ENCODE measurements at places on chromosomes 3 and 15. TPM values are rescaled to one million over a fixed set of nuclear protein-coding genes. Genes with fewer than 3 reads are reported as not detected.

WDR93 gene
- polyA plus RNA-seq = 0.39 TPM

FRMD5 gene
- polyA plus RNA-seq = 14.7 TPM

ZNF501 gene
- polyA plus RNA-seq = 0.20 TPM

SMC4 gene
- 32.9 TPM for polyA plus RNA-seq

TRIM42 gene
- not detected for polyA plus RNA-seq

KLHL6 gene
- polyA plus RNA-seq = not detected

CD96 gene
- polyA plus RNA-seq = not detected

SKOR1 gene
- 26.2 TPM for polyA plus RNA-seq

MOBP gene
- polyA plus RNA-seq = 2.7 TPM

SAMD7 gene
- not detected for polyA plus RNA-seq

FAM107A gene
- polyA plus RNA-seq = 13.8 TPM

CCR3 gene
- not detected for polyA plus RNA-seq

GOLGA6B gene
- polyA plus RNA-seq = not detected

PIERCE2 gene
- polyA plus RNA-seq = 33.0 TPM

TMEM212 gene
- polyA plus RNA-seq = not detected

TMEM266 gene
- polyA plus RNA-seq = 0.51 TPM

DNAH12 gene
- polyA plus RNA-seq = 0.77 TPM

ETV5 gene
- polyA plus RNA-seq = 38.9 TPM

PLSCR4 gene
- polyA plus RNA-seq = 15.9 TPM

MAGI1 gene
- polyA plus RNA-seq = 10.8 TPM

ITIH4 gene
- polyA plus RNA-seq = 0.39 TPM

SUCNR1 gene
- not detected for polyA plus RNA-seq

BUB1B gene
- polyA plus RNA-seq = not detected

MST1R gene
- polyA plus RNA-seq = not detected

DUSP7 gene
- polyA plus RNA-seq = 0.25 TPM

SCN11A gene
- 0.66 TPM for polyA plus RNA-seq

FBLN2 gene
- polyA plus RNA-seq = 1.2 TPM

LMCD1 gene
- 1.3 TPM for polyA plus RNA-seq

FETUB gene
- polyA plus RNA-seq = not detected

C15orf62 gene
- polyA plus RNA-seq = not detected

CD200 gene
- 59.0 TPM for polyA plus RNA-seq

C3orf85 gene
- polyA plus RNA-seq = not detected

SLC51B gene
- not detected for polyA plus RNA-seq

NFKBIZ gene
- polyA plus RNA-seq = 0.94 TPM

CCDC33 gene
- not detected for polyA plus RNA-seq

CSTA gene
- not detected for polyA plus RNA-seq

TM4SF1 gene
- 4.7 TPM for polyA plus RNA-seq

CASR gene
- polyA plus RNA-seq = not detected

KNG1 gene
- not detected for polyA plus RNA-seq

DUOX2 gene
- polyA plus RNA-seq = not detected

ZNF197 gene
- polyA plus RNA-seq = 11.2 TPM

ZNF80 gene
- 0.31 TPM for polyA plus RNA-seq

ARRDC4 gene
- 7.8 TPM for polyA plus RNA-seq

FBXW12 gene
- polyA plus RNA-seq = not detected

PLA1A gene
- polyA plus RNA-seq = not detected

XCR1 gene
- not detected for polyA plus RNA-seq

STOML1 gene
- polyA plus RNA-seq = 8.7 TPM

GOLGA8F gene
- polyA plus RNA-seq = not detected

TEX55 gene
- polyA plus RNA-seq = not detected

ZDHHC23 gene
- 14.7 TPM for polyA plus RNA-seq

ILDR1 gene
- not detected for polyA plus RNA-seq

SEC22A gene
- 34.1 TPM for polyA plus RNA-seq

LCTL gene
- not detected for polyA plus RNA-seq

FOXL2NB gene
- not detected for polyA plus RNA-seq

GOLGA6L10 gene
- 0.42 TPM for polyA plus RNA-seq

LMAN1L gene
- not detected for polyA plus RNA-seq

PRR20G gene
- polyA plus RNA-seq = not detected

NTRK3 gene
- polyA plus RNA-seq = 20.6 TPM

PTH1R gene
- polyA plus RNA-seq = 2.5 TPM

All from Purkinje cell (primary cell).